ENCODE measurements at places on chromosomes 4 and X.

DNA sequence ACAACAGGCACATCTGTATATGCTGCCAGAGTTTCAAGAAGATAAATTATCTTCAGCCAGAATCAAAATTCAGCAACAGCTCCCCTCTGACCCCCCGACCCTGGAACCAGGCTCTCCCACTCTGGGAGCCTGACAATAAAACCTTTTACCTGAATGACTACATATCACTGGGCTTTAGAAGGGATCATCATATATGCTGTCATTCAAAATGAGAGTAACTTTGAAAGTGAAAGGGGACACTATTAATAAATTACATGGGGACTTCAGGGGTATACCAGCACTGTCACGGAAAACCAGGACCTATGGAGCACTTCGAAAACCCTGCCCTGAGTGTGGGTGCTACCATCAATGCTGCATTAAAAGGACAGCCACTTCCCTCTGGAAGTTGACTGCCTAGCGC lies 26.2 kb downstream of the TSPAN5 start:
- no peak for DNase-seq

DNA sequence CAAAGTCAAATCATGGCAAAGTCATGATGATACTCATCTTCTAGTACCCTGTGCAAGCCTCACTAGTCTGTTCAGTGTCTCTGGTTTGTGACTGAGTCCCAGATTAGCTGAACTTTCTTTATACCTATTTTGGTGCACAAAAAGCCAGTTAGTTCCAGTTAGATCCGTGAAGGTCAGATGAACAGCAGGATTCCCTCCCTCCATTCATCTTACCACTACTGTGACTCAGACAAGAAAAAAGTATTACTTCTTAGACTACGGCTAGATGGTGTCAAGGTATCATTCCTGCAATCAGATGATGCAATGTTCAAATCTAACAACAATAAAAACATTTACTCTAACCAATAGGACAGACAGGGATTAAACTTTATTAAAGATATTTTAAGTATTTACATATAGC lies 30.4 kb downstream of the ARHGEF6 start:
- DNase-seq: no peak

DNA sequence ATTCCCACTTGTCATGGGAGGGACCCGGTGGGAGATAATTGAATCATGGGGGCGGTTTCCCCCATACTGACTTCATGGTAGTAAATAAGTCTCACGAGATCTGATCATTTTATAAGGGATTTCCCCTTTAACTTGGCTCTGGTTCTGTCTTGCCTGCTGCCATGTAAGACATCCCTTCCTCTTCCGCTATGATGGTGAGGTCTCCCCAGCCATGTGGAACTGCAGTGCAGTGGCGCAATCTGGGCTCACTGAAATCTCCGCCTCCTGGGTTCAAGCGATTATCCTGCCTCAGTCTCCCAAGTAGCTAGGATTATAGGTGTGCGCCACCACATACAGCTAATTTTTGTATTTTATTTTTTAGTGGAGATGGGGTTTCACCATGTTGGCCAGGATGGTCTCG lies 2.9 kb downstream of the HPGDS start:
- no peak for DNase-seq

GRCh38 chr4:55216863-55217635 lies 91.7 kb upstream of the KDR start:
- no peak for DNase-seq

- no peak for DNase-seq
Observed at GRCh38 chrX:37712458-37712857, 26.9 kb downstream of the XK start.
